ENCODE measurements at places on chromosomes 4 and X. TPM values are rescaled to one million over a fixed set of nuclear protein-coding genes. Genes with fewer than 3 reads are reported as not detected.

- DNase-seq = no peak
These were observed 3.0 kb downstream of the PLXNB3 start for GRCh38 chrX:153766871-153767673.

GRCh38 chr4:32569861-32570260 lies 1849.7 kb downstream of the PCDH7 start:
- DNase-seq = no peak

The TMEM144 gene
- total RNA-seq = 8.5 TPM

GRCh38 chr4:97656044-97656720 lies 487.1 kb downstream of the STPG2 start:
- peak; percentile 100 for DNase-seq

DNA sequence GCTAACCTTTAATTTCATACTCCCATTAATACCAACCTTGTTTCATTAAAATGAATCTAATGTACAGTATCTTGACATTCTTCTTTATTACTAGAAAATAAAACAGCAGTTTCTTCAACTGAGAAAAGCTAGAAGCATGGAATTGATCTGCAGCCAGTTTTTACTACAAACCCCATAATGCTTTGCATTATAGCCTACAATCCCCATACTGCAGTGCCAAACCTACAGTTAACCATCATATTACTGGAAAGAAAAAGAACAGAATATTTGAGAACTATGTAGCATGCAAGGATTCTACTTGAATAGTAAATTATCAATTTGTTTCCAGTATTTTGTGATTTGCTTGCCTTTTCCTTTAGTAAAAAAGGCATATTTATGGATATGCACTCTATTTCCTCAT lies 3.2 kb upstream of the IL1RAPL1 start:
- no peak for DNase-seq

- no peak for DNase-seq
These were observed 189.3 kb downstream of the PTTG2 start for GRCh38 chr4:38149472-38149996.

The TAF7L gene
- total RNA-seq = not detected

- DNase-seq = no peak
These were observed 100.9 kb downstream of the FAM53A start for GRCh38 chr4:1583051-1583785.

GRCh38 chrX:154098551-154098950 lies 1.0 kb upstream of the MECP2 start:
- DNase-seq = no peak

The SMAD1 gene
- 7.5 TPM for total RNA-seq

DNA sequence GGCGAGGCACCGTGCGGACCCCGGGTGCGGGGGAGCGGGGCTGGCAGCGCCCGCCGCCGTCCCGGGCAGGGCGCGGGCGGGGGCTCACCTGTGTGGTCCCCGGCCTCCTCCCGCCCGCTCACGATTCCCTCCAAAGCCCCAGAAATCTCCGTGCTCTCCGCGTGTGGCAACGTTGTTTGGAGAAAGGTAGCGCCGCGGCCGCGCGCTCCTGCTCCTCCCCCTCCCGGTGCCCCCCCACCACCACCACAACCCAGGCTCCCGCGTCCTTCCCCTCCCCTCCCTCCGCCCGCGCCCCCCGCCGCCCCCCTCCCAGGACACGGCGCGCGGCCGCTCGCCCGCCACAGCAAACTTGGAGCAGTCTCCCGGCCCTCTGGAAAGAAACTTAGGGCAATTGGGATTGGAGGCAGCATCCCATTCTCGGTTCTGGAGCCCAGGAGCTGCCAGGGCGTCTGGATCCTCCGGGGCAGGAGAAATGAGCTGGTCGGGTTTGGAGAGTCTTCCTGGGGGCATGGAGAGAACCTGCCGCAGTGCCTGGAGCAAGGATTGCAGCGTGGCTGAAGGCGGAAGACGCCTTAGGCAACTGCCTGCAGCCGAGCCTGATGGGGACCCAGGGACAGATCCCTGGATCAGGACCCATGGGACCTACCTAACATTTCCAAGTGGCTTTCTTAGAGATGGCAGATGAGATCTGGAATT lies 855 bp downstream of the KLF3 start:
- peak; percentile 42 for DNase-seq

The FGF16 gene
- total RNA-seq = not detected

DNA sequence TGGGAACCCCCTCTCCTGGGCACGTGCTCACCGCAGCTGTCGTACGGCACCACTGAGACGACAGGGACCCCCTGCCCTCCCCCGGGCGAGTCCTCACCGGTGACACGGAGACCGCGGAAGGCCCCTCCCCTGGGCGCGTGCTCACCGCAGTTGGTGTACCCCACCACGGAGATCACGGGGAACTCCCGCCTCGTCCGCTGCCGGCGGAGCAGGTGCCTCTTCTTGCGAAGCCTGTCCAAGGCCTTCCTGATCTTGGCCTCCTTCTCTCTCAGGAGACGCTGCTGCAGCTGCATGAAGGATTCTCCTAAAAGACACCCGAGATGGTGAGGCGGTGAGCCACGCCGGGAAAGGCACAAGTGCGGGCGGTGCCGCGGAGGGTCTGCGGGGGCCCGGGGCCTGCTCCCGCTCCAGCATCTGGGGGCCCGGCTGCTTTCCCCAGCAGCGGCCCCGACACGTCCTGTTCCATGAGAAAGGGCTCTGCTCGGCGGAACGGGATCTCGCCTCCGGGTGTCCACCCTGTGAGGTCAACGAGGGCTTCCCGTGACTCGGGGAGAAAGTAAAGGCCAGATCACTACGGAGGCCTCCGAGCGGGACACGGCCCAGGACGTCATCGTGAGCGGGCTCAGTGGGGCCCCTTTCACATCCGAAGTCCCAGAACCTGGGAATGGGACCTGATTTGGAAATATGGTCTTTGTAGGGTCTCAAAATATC lies 5.8 kb downstream of the GTPBP6 start:
- DNase-seq = no peak

The GATA1 gene
- total RNA-seq = not detected

The CCNA2 gene
- 43.2 TPM for total RNA-seq

GRCh38 chr4:121370729-121371325 lies 10.0 kb downstream of the QRFPR start:
- peak; percentile 35 for DNase-seq

DNA sequence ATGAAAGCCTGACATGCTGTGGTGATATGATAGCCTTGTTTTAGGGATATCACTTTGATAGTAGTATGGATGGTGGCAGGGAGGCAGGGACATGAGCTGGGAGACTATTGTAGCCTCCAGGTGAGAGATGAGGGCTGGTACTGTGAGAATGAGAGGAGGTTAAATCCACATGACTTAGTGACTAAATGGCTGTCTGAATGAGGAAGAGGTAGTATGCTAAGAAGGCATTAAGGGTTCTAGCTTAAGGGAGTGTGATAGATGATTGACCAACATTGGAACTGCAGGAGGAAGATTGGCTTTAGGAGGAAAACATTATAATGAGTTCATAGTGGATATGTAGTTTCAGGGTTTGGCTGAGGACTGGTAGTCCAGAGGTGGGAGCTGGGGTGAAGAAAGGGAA lies 195.0 kb upstream of the ANK2 start:
- DNase-seq = peak; percentile 54

DNA sequence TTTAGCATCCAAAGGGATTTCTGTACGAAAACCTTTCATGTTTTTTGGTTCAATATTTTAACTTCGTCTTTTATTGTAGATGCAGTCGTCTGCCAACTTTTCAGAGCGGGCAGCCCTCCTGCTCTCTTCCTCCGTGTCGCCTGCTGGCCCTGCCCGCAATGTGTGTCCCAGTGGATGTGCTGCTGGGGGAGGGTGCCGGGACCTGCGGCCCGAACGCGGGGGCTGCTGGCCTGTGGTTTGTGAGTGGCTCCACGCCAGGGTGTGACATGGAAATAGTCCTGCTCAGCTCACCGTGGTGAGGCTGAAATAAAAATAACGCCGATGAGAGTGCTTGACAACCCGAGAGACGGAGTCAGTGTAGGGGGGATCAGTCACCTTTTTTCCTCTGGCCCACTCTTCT lies 59.7 kb upstream of the GRPEL1 start:
- no peak for DNase-seq

The FGB gene
- 14.3 TPM for total RNA-seq

DNA sequence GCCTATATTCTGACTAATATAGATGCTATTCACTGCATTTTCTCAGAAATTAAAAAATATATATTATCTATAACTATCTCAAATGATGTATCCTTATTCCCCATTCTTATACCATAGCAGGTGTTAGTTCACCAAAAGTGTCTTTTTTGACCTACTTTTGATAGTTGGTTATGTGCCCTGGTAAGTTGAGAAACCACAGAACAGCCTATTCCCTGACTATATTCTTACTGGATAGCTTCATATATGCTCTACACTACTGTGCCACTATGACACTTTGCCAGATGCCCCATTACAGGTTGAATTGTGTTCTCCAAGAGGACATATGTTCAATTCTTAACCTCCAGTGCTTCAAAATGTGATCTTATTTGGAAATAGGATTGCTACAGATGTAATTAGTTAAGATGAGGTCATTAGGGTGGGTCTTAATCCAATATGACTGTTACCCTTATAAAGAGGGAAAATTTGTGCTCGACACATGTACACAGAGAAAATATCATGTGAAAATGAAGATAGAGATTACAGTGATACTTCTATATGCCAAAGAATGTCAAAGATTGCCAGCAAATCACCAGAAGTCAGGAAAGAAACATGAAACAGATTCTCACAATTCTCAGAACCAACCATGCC lies 76.1 kb downstream of the LRBA start:
- no peak for DNase-seq

GRCh38 chr4:152243206-152243605 lies 292.7 kb downstream of the FBXW7 start:
- no peak for DNase-seq

GRCh38 chr4:85534120-85534519 lies 59.2 kb downstream of the ARHGAP24 start:
- no peak for DNase-seq

DNA sequence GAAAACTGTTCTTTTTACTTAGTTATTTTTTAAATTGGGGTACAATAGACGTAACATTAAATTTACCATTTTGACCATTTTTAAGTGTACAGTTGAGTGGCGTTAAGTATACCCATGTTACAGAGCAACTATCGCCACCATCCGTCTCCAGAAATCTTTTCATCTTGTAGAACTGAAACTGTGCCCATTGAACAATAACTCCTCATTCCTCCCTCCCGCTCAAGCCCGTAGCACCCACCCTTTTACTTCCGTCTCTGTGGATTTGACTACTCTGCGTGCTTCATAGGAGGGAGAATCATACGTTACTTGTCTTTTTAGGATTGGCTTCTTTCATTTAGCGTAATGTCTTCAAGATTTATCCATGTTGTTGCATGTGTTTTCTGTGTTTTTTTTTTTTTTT lies 55.3 kb downstream of the TMEM131L start:
- no peak for DNase-seq

DNA sequence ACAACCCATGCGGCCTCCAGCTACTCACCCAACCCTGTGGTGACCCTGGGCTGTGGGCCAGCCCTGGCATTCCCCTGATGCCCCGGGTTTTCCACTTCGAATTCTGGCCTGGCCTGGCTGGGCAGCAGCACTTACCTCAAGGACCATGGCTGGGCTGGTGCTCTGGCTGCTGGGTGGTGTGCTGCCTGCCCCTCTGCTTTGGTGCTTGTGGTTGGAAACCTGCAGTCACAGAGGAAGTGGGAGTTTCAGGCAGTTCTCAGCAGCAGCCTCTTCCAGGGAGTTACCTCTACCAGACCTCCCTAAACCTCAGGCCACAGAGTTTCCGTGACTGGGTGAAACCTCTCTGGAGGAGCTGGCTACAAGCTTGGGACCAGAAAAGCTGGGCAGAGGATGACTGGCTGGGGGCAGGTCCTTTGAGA lies at the start of gene CXCR3:
Gene CXCR3 (minus strand): TSS at position 209 of the 419 bp plus-strand sequence. CDS start 62 bp downstream, at position 147.
- peak; percentile 13 for DNase-seq

- no peak for DNase-seq
These were observed 229.3 kb downstream of the MAGEB5 start for GRCh38 chrX:26445288-26445687.

The GLUD2 gene
- 3.5 TPM for total RNA-seq

The VEGFC gene
- 7.8 TPM for total RNA-seq

DNA sequence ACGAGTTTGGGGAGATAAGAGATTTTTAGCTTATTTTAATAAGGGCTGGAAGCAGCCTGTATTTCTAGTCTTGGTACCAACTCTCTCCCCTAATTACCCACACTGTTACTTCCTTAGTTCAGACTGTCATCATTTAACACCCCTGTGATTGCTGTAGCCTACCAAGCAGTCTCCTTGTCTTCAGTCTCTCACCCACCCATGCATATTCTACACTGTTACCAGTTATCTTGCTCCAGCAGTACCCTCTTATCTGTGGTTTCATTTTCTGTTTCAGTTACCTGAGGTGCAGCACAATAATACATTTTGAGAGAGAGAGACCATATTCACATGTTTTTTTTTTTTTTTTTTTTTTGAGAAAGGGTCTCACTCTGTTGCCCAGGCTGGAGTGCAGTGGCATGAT lies 80.2 kb downstream of the DIAPH2 start:
- DNase-seq = no peak

- no peak for DNase-seq
These were observed 1.8 kb downstream of the TBC1D1 start for GRCh38 chr4:37892641-37893040.

The CT45A7 gene
- not detected for total RNA-seq

GRCh38 chr4:84547211-84547610 lies 35.7 kb upstream of the CDS1 start:
- DNase-seq = peak; percentile 63

The USP11 gene
- 61.0 TPM for total RNA-seq

GRCh38 chr4:151323667-151324066 lies 1.7 kb downstream of the SH3D19 start:
- no peak for DNase-seq

DNA sequence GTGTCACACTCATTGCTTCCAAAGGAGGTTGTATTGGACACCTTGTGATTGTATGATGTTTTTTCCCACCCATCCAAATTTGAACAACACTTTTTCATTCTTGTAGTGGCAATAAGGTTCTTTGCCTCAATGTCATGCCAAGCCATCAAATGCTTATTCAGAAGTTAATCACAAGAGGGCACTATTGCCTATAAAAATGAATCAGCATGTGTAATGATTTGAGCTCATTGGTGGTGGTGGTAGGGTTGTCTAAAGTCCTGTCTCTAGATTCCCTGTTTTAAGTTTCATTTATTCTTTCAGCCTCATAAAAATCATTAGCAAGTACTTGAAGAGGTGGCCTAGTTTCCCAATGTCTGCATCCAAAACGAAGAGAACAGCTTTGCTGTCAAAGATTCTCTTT lies 37.0 kb downstream of the IRS4 start:
- peak; percentile 43 for DNase-seq

DNA sequence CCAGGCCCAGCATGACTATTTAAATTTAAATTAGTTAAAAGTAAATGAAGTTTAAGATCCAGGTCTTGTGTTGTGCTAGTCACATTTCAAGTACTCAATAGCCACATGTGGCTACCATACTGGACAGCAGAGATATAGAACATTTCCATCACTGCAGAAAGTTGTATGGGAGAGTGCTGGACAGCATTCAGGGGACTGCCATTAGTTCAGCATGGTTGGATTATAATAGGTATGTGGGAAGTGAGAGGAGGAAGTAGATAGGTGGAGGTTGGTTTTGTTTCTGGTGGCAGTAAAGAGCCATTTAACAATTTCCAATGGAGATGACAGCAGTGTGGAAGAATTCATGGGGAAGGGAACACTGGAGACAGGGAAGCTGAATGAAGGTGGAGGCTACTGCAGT lies 42.1 kb downstream of the ERVMER34-1 start:
- DNase-seq = peak; percentile 18

GRCh38 chrX:16765594-16765993 lies 20.7 kb upstream of the TXLNG start:
- DNase-seq = no peak
